Keratinocyte (primary cell): ENCODE measurements at places on chromosomes 5 and 9.

DNA sequence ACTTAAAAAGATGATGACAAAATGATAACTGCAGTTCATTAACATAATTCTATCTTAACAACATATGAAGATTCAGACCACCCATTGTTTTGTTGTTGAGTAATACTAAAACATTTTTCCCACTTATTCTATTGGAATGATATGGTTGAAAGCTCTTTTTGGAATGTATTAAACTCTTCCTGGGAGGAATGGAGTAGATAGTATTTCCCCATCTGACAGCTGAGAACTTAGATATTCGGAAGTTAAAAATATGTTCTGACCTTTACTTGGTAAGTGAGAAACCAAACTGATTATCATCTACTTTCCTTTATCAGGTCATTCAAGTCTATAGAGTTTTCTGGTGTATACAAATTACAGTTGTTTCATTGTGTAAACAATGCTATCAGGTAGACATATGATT is 452.9 kb downstream of the CSNK1G3 start:
- DNase-seq: no peak

DNA sequence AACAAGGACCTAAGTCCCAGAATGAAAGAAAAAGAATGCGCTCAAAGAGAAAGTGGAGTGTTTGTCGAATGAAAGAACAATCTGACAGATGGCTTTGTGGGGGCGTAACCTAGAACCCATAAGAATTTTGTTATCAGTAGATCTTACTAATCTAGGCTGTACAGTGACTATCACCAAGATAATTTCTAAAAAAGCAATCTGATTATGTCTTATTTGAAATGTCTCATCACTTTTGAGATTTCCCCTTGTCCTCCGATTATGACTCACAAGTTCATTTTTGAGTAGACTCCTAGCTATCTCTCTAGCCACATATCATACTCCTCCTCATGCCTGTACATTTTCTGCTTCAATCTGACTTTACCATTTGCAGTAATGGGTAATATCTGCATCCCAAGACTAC is 135.6 kb upstream of the SMARCA2 start:
- DNase-seq: no peak

GRCh38 chr5:40630126-40630525 is 49.6 kb upstream of the PTGER4 start:
- no peak for DNase-seq

GRCh38 chr9:36924071-36924470 is 110.0 kb downstream of the PAX5 start:
- DNase-seq: peak; percentile 77

- no peak for DNase-seq
These were observed at the start of gene CDKN2A for GRCh38 chr9:21993893-21994555. Gene CDKN2A, minus strand, starts transcription at chr9:21994392.

- DNase-seq: no peak
These were observed 44.6 kb upstream of the ELL2 start for GRCh38 chr5:96006291-96006690.

- no peak for DNase-seq
These were observed 248.9 kb downstream of the SMARCA2 start for GRCh38 chr9:2264081-2264480.

DNA sequence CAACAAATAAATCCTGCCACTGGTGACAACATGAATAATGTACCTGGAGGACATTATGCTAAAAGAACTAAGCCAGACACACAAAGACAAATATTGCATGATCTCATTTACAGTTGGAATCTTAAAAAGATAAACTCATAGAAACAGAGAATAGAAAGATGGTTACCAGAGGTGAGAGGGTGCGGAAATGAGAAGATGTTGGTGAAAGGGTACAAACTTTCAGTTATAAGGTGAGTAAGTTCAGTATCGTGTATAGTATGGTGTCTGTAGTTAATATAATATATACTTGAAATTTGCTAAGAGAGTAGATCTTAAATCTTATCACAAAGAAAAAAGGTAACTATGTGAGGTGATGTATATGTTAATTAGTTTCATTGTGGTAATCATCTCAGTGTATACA is 63.3 kb downstream of the PRRC1 start:
- no peak for DNase-seq

GRCh38 chr5:42965934-42966333 is 74.2 kb downstream of the ANXA2R start:
- DNase-seq: no peak

- DNase-seq: no peak
These were observed 1278.8 kb downstream of the MAT2B start for GRCh38 chr5:164784230-164784629.

- DNase-seq: no peak
These were observed 78.3 kb upstream of the SSBP2 start for GRCh38 chr5:81829242-81829641.

- no peak for DNase-seq
These were observed at the start of gene FCHSD1 for GRCh38 chr5:141650851-141651727. Gene FCHSD1, minus strand, starts transcription at chr5:141651418. Its CDS starts 50 bp downstream, at chr5:141651368.

- DNase-seq: no peak
These were observed 92.9 kb upstream of the IQGAP2 start for GRCh38 chr5:76310208-76310607.

DNA sequence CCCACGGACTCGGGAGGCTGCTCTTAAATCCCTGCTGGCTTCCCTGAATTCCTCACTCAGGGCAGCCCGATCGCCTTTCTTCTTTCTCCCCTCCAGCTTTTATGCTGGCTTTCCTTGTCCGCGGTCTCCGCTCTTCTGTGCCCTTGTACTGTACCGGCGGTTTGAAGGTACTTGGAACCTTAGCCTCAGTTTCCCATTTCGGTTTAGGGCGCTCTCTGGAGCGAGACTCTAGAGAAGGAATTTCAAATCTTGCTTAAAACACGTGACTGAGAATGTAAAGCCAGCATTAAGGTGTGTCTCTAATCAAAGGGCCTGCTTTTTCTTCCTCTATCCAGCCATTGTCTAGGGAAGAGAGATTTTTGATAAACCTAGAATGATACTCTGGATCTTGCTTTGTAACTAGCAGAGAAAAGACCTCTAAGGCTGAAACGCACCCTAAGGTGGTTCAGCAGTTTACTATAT is 650 bp downstream of the GPR107 start:
- DNase-seq: no peak

DNA sequence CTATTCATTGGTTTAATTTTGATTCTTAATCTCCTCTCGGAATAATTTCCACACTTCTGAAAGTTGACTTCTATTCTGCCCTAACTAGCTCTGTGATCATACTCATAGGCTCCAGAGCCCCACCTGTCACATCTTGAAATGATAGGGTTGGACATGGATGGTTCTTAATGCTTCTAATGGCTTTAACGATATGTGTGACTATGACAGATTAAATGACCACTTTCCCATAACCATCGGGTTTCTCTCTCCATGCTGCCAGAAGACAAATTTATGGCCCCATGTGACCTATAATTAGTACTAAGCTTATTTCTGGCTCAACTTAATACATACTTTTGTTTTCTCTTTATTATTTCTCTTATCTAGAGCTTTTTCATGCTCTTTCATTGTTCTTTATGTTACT is 251.1 kb upstream of the TUT7 start:
- DNase-seq: no peak

GRCh38 chr5:103385722-103386121 is 127.2 kb downstream of the MACIR start:
- no peak for DNase-seq

DNA sequence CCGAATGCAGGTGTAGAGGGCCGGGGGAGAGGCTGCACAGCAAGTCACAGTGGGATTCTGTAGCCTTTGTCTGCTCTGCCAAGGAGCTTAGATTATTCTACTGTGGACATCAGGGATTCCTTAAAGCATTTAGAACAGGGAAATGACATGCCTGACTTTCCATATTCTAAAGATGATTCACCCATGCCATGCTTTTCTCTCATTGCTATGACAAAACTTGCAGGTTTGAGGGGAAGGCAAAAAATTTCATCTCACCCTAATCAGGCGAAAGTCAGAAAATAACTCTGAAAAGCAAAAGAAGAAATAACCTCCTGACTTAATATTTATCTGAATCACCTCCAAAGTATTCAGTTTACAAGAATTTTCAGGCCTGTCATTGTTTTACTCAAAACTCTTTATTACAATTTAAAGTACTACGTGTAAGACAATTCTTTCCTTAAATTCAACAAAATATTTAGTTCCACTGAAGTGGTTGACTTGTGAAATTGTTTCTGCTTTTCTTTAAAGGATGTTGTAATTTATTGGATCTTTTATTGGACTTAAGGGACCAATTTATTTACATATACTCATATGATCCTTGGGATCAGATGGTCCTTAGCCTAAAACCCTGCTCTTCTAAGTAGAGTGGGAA is 30.0 kb upstream of the GAS1 start:
- no peak for DNase-seq

DNA sequence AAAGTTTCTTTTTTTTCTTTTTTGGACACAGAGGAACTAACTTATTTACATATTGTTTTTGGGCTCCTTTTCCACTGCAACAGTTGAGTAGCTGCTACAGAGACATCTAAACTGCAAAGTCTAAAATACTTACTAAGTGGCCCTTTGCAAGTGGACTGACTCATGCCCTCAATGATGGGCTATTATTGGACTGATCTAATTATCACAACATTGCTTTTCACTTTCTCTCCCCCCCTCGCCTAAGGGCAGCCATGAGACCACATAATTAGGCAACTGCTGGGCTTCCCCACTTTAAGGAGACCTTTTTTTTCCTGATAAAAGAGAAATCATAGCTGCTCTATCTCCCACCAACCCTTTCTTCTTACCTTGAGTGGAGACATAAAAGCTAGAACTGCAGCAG is 47.0 kb downstream of the PLK2 start:
- no peak for DNase-seq

DNA sequence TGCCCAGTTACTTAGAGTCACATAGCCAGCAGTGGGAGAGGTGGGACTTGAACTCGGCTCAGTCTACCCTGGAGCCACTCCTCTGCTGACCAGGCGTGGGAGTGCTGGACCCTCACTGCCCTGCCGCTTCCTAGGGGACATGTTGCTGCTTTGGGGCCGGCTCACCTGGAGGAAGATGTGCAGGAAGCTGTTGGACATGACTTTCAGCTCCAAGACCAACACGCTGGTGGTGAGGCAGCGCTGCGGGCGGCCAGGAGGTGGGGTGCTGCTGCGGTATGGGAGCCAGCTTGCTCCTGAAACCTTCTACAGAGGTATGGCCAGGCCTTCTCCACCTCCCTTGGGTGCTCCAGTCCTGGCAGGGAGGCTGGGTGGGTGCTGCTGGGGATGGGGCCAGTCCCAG is 3.4 kb upstream of the CACFD1 start:
- no peak for DNase-seq

- DNase-seq: no peak
These were observed 42.7 kb downstream of the OR2V1 start for GRCh38 chr5:181088289-181088688.

- no peak for DNase-seq
These were observed 265.4 kb downstream of the RASEF start for GRCh38 chr9:82797534-82797933.

DNA sequence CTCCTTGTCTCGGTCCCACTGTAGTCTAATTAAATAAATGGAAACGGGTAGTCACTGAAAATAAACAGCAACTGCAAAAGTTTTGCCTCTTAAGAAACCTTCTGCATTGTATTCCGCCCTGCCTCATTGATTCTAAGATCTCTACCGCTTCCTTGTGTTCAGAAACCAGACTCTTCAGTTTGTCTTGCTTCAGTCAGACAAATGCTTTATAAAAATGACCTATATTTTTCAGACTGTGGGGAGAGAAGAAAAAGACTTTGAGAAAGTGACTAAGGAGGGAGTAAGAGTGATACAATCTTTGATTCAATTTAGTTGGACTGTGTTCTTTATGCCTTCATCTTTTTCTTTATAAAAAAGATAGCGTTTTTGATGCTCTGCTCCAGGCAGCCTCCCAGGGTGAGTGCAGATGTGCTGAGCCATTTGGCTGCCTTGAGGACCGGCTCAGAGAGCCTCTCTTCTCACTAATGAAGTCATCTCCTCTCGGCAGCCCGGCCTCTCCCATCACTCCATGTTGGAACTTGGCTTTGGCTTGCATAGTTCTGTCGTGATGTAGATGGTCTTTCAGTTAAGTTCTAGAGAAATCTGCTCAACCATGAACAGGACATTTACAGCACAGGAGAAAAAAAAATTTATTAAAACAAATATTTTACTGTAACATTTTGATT is 4.0 kb upstream of the VCAN start:
- no peak for DNase-seq

GRCh38 chr9:90789862-90790261 is 11.8 kb upstream of the SYK start:
- DNase-seq: no peak

- no peak for DNase-seq
These were observed 185.5 kb upstream of the KCNN2 start for GRCh38 chr5:114176356-114176755.

- no peak for DNase-seq
These were observed 41.9 kb downstream of the PSMB7 start for GRCh38 chr9:124373386-124373785.

- DNase-seq: no peak
These were observed 626.7 kb downstream of the BNC2 start for GRCh38 chr9:16243798-16244197.

- DNase-seq: no peak
These were observed 99.3 kb upstream of the LRRTM2 start for GRCh38 chr5:138974227-138975063.

- DNase-seq: no peak
These were observed 77.9 kb downstream of the SEMA4D start for GRCh38 chr9:89419978-89420394.

GRCh38 chr5:107461770-107462169 is 209.0 kb downstream of the EFNA5 start:
- DNase-seq: no peak

- DNase-seq: no peak
These were observed at the start of gene WNK2 for GRCh38 chr9:93183663-93184431. Gene WNK2, plus strand, starts transcription at chr9:93184139. Its CDS starts 791 bp downstream, at chr9:93184930.

GRCh38 chr5:57037355-57037754 is 85.4 kb upstream of the MIER3 start:
- no peak for DNase-seq

GRCh38 chr5:181112476-181112875 is 18.5 kb downstream of the OR2V1 start:
- DNase-seq: no peak

DNA sequence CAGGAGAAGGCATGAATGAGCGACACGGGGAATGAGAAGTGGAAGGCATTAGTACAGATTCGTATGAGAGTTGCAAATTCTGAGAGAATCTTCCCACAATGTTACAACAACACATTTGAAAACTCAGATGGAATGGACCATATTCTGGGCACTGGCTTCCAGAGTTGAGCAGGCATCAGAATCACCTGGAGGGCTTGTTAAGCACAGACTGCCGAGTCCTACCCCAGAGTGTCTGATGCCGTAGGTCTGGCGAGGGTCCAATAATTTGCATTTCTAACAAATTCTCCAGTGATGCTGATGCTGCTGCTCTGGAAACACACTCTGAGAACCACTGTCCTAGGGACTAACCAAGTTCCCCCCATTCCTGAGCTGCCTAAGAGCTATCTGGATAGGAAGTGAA is 2.9 kb upstream of the TLX3 start:
- DNase-seq: no peak

- DNase-seq: no peak
These were observed 64.4 kb downstream of the FAM114A2 start for GRCh38 chr5:153974131-153974812.
